Activated T-cell treated with anti-CD3 and anti-CD28 coated beads, Interleukin-2, amount 50 U/mL, for 48 hours (primary cell): ENCODE measurements at places on chromosomes 4 and X.

DNA sequence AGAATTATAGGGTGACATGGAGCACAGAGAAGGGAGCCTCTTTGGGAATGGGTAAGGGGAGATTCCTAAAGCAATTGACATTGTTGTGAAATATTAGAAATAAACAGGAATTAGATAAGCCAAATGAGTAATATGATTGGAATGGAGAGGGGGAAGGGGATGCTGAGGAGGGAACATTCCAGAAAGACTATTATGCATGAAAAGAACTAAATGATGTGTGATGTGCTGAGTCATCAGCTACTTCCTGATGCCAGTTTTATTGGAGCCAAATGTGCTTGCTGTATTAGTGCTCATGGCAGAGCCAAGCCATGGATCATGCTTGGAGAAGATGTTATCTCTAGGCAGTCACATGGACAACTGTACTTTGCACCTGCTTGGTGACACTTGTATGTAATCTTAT is 189.0 kb upstream of the HCCS start:
- no peak for DNase-seq

GRCh38 chrX:69396916-69397315 is 107.2 kb upstream of the NALF2 start:
- no peak for DNase-seq

GRCh38 chr4:80814266-80814665 is 216.2 kb upstream of the BMP3 start:
- DNase-seq, result no peak

DNA sequence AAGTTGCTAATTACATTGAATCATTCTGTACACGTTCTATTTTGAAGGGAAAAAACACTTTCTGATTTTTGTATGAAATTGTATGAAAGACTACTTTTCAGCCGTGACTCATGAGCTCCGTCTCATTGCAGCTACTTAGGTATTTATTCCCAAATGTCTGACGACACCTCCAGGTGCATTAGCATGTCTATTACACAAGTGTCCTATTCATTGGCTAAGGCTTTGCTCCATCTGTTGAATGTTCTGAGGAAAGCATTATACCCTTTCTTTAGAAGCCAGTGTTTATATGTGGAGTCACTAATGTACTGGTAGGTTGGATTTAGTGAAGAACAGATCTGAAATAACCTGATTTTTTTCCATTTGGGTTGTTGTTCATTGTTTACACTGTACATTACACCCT is 51.8 kb downstream of the MAP7D3 start:
- no peak for DNase-seq

GRCh38 chrX:936979-937769 is 275.3 kb downstream of the CRLF2 start:
- DNase-seq, result no peak

- DNase-seq, result no peak
Measured at GRCh38 chr4:163768014-163768413, 273.5 kb downstream of the TMA16 start.

DNA sequence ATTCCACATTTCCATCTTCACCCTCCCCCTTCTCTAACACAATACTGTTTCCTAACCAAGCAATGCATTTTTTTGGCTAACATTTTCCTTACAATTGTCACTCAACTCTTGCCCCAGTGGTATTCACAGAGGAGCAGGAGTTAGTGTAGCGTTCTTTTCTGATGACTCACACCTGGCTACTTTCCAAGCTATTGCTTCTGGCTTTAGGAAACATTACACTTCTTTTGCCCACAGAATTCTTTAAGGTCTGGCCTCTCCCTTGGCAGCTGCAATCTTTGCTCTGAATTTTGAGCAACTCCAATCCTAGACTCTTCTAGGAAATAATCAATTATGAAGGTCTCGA is 27.5 kb upstream of the PDGFC start:
- DNase-seq, result no peak

DNA sequence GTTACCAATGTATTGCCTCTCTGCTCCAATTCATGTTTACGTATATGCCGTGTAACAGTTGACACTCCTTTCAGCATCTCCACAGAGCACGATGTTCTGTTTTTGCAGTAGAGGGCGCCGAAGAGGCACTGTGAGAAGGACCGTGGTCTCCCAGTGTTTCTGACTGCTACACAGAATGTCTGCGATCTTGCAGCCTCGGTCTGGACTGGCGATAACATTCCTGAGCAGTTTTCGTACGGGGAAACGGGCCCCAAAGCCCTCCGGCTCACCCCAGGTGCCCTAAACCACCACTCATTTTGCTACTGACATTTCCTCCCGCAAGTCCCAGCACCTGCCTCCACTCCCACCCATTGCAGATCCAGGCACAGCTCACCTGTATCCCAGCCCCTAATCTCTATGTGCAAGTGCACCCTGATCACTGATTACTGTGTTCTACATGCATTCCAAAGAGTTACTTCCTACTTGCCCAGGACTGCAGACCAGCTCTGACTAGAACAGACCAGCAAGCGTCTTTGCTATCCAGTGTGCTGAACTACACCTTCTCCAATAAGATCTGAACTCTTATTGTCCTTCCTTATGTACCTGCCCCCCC is 12.4 kb upstream of the NFXL1 start:
- DNase-seq, result peak; percentile 61

GRCh38 chr4:164318350-164318749 is 435.6 kb upstream of the SMIM31 start:
- no peak for DNase-seq

DNA sequence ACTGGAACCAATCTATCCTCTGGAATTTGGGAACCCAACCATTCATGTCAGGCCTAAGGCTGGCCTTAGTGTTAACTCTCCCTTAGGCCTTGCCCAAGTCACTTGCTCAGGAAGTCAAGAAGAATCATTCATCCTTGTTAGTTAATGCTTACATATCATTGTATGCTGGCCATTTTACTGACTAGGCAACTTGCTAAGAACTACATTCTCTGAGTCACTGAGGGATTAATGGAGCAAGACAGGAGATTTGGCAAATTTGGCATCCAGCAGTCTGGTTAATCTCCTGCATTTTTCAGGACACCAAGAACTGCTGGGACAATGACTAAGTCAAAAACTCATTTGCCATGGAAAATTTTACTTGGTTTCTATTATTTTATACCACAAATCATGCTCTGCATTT is 115.8 kb upstream of the DDIT4L start:
- DNase-seq, result no peak

GRCh38 chr4:172709376-172709775 is 459.2 kb upstream of the GALNT7 start:
- DNase-seq, result no peak

DNA sequence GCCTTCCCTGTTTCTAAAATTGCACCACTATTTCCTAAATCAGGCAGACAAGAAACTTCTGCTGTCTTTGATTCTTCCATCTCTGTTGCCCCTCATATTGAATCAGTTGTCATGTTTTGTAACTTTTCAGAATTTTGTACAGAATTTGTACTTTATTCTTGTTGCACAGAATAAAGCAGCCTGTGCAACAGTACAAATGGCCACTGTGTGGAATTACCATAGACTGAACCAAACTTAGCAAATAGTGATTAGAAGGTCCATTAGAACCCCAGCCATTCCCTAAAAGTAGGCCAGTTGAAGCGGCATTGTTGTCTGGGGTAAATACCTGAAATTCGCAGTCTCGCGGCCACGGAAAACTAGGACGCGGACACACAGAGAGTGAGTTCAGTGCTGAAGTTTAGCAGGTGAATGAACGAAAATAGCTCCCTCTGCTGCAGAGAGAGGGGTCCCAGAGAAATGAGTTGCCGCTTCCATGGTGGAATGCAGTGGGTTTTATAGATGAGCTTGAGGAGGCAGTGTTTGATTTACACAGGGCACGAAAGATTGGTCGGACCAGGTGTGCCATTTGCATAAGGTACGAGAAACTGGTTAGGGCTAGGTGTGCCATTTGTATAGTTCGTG is 71.8 kb downstream of the C4orf33 start:
- DNase-seq, result no peak

GRCh38 chrX:150324035-150324728 is 38.9 kb upstream of the MAMLD1 start:
- DNase-seq, result no peak

GRCh38 chrX:132216806-132217202 is 2.4 kb downstream of the RAP2C start:
- DNase-seq, result no peak

DNA sequence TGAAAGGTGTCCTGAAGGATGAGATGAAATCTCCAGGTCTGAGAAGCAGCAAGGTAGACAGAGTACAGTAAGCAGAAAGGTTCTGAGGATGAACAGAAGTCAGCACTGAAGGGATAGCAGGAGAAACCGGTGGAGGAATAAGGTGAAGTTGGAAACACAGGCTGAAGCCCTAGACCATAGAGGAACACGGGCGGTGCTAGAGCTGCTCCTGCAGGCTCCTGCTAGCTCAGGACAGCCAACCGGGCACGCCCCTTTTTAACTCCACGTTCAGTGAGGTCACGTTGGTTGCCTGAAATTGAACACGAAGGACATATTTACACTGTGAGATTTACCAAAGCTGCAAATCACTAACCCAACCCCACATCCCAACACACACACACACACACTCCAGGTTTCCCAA is 1886.4 kb upstream of the AGA start:
- no peak for DNase-seq

GRCh38 chr4:26473893-26474292 is 16.4 kb downstream of the CCKAR start:
- no peak for DNase-seq

DNA sequence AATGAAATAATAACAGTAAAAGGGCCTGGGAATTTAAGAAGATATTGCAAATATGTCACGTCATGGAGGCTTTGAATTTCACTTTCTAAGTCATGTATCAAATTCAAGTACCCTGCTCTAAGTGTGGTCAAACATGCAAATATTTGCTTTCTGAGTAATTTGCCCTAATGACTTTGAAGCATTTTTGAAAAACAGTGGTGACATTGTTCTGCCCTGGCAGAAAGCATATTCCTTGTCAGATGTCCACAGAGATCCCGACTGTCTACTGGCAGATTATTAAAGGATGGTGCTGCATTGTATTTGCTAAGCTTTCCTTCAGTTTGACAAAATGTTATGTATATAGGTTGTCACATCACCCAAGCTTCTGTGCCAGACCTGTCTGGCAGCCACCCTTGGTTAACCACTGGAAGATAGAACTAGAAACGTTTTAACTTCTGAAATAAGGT is 92.5 kb downstream of the ANK2 start:
- no peak for DNase-seq

DNA sequence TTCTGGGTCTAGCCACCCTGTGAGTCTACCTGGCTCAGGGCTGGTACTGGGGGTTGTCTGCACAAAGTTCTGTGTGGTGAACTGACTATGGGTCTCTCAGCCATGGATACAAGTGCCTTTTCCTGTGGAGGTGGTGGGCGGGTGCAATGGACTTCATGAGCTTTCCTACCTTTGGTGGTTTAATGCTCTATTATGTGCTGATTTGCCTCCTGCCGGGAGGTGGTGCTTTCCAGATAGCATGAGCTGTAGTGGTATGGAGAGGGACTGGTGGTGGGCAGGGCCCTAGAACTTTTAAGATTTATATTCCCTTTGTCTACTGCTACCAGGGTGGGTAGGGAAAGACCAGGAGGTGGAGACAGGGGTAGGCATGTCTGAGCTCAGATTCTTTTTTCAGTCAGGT is 48.0 kb downstream of the PBDC1 start:
- no peak for DNase-seq

GRCh38 chr4:119297795-119298194 is 24.1 kb downstream of the FABP2 start:
- no peak for DNase-seq

GRCh38 chr4:94722748-94723147 is 35.0 kb upstream of the BMPR1B start:
- DNase-seq, result no peak
